Fibroblast of the aortic adventitia (primary cell): ENCODE measurements at places on chromosomes 6 and 20.

- no peak for DNase-seq
Observed at GRCh38 chr6:128918886-128919285, 35.9 kb downstream of the LAMA2 start.

DNA sequence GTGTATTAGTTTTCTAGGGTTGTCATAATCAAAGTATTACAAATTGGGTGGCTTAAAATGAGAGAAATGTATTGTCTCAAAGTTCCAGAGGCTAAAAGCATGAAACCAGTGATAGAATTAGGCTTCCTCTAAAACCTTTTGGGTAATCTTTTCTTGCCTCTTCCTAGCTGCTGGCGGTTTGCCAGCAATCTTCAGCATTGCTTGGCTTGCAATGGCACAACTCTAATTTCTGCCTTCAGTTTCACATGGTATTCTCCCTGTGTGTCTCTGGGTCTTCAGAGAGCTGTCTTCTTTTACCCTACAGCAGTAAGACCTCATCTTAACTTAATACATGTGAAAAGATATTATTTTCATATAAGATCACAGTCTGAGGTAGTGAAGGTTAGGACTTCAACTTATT is 479.1 kb upstream of the GJE1 start:
- no peak for DNase-seq

DNA sequence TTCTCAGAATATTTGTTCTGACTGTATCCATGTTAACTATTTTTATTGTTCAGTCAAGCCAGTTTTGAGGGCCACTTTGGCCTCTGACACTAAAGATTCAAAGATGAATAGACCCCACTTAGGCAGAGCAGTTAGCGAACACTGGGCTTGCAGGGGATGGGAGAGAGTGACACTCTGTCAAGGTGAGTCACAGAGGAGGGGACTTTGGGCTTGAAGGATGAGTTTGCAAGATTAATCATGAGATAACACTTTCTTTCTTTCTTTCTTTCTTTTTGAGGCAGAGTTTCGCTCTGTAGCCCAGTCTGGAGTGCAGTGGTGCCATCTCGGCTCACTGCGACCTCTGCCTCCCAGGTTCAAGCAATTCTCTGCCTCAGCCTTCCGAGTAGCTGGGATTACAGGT is 46.4 kb downstream of the SPATA2 start:
- DNase-seq: no peak

DNA sequence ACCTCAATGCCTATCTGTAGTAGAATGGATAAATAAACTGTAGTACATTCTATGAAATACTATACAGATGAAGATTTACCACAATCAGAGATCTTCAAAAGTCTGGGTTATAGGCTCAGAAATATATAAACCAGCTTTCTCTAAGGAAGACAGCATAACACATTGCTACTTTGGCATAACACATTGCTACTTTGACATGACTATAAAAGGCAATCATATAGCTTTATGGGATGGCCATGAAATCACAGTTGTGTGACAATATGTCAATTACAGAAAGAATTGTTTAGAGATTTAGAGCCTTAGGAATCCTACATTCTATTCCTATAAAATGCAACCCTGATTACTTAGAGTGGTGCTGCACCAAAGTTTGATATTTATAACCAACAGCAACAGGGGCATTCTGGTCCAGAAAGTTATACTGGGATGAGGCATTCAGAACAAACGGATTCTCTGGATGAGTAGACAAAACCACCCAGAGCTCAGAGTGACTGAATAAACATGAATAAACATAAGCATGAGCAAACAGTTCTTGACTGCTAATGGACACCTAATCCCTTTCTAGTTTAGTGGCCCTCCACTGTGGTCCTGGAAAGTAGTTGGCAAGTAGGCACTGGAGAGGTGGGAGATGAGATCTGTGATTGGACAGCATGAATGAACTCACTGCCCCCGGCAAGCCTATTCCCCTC is 12.0 kb downstream of the TTI1 start:
- DNase-seq: no peak

DNA sequence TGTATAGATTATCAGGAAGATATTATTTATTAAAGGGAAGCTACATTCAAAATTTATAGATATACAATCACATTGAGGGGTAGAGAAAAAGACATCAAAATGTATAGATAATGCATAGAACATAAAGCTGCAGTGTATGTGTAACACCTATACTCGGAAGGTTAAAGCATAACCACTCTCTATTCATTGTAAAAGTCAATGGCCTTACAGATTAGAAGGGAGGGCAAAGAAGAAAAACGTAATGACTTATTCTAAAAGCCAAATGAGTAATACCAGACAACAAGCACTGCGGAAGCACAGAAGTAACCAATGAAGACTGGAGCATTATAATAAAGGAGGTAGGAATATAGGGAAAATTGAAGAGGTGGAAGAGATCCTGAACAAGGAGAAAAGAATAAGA is 11.3 kb downstream of the HBS1L start:
- no peak for DNase-seq

DNA sequence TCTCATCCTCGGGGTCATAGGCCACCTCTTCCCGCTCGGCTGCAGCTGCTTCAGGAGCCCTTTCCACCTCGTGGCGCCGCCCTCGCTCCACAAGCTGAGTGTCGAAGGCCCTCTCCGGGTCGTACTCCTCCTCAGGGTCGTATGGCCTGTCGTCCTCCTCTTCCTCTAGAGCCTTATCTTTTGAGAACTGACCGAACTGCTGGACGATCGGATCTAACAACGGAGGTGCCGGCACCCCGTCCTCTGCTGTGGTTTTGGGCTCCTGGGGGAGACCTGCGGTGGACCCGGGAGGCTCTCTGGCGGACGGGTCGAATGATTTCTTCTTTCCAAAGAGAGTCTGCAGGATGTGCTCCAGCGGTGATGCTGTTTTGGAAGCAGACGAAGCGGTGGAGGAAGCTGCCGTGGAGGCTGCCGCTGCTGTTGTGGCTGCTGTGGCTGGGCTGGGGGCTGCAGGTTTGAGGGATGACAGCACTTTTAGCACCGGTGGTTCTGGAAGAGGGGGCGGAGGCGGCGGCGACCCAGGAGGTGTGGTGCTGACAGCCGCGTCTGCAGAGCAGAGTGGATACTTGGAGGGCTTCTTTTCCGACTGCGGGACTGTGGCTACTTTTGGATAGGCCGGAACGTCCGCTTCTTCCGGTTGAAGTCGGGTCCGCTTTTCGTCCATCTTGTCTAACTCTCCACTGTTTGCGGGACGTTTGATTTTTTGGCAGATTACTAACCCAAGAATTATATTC is 20.2 kb upstream of the TCFL5 start:
- DNase-seq: no peak

GRCh38 chr6:107819217-107819616 is 4.9 kb downstream of the SCML4 start:
- no peak for DNase-seq

DNA sequence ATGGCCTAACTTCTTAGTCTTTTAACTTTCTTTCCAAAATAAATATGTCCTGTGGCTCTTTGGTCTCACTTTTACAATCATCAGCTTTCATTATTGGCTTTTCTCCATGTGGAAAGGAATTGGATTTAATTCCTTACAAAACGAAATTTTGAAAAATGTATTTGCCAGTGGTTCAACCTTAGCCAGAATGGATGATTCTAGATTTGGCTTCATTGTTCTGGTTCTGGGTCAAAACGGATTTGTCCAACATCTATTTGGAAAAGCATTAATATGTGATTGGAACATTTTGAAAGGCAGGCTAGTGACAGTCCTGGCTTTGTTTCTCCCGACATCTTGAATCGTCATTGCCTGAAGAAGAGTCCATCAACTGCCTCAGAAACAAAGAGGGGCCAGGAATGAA is 59.2 kb downstream of the TENT5A start:
- DNase-seq: peak; percentile 12

DNA sequence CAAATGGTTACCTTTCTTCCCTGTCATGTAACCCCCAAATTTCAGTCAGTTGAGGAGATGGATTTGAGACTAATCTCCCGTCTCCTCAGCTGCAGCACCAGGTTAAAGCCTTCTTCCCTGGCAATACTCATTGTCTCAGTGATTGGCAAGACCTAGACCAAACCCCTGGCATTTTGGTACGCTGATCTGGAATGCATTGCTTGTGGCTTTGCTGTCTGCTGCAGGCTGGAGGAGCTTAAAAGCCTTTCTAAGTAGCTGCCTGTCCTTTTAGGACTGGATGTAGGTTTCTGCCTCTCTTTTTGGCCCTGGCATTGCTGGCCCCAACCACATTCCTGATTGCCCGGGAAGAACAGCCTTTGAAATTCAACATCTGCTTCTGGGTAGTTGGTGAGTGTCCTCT is 729.6 kb upstream of the GJE1 start:
- DNase-seq: no peak

GRCh38 chr20:42701948-42702347 is 487.8 kb downstream of the PTPRT start:
- DNase-seq: no peak

DNA sequence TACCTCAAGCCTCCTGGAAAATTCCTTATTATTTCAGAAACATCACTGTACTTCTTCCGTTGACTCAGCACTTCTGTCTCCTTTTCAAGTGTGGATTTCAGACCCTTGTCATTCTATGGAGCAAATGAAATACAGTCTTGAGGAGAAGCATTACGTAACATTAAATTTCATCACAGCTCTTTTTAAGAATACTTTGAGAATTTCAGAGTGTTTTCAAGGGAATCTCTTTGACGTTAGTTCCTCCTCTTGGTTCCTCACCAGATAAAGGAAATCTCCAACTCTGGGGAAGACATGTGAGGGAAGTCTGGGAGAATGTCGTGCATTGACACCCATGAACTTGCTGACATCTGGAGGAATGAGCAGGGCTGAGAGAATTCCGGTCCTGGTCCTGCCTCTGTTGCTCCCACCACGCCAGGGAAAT is 32.3 kb downstream of the UST start:
- peak; percentile 75 for DNase-seq

GRCh38 chr20:63248835-63249591 is 5.2 kb downstream of the NKAIN4 start:
- DNase-seq: no peak

GRCh38 chr6:142313284-142313683 is 11.5 kb downstream of the ADGRG6 start:
- DNase-seq: peak; percentile 72

GRCh38 chr6:19492636-19493405 is 344.3 kb upstream of the ID4 start:
- DNase-seq: peak; percentile 5

DNA sequence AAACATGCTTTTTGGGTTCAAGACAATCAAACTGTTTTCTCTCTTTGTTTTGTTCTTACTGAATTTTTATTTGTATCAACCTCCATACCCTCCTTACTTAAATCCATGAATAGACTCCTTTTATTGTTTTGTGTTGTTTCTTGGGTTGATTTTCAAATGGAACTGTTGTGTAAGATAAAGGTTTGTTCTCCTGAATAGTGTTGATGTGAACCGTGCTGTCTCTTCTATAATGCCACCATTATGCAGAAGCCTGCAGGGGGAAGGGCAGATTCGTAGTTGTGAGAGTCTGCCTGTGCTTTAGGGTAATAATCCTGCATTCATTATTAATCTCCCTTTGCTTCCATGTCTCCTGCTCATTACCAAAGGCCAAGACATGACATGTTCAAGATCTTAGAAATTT is 105.9 kb downstream of the CDKAL1 start:
- no peak for DNase-seq

DNA sequence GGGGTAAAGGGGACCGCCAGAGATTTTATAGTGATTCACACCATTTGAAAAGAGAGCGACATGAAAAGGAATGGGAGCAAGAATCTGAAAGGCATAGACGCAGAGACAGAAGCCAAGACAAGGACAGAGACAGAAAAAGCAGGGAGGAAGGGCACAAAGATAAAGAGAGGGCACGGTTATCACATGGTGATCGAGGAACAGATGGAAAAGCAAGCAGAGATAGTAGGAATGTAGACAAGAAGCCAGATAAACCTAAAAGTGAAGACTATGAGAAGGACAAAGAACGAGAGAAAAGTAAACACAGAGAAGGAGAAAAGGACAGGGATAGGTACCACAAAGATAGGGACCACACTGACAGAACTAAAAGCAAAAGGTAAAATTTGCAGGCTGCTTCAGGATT is 77.7 kb downstream of the PHF3 start:
- no peak for DNase-seq

DNA sequence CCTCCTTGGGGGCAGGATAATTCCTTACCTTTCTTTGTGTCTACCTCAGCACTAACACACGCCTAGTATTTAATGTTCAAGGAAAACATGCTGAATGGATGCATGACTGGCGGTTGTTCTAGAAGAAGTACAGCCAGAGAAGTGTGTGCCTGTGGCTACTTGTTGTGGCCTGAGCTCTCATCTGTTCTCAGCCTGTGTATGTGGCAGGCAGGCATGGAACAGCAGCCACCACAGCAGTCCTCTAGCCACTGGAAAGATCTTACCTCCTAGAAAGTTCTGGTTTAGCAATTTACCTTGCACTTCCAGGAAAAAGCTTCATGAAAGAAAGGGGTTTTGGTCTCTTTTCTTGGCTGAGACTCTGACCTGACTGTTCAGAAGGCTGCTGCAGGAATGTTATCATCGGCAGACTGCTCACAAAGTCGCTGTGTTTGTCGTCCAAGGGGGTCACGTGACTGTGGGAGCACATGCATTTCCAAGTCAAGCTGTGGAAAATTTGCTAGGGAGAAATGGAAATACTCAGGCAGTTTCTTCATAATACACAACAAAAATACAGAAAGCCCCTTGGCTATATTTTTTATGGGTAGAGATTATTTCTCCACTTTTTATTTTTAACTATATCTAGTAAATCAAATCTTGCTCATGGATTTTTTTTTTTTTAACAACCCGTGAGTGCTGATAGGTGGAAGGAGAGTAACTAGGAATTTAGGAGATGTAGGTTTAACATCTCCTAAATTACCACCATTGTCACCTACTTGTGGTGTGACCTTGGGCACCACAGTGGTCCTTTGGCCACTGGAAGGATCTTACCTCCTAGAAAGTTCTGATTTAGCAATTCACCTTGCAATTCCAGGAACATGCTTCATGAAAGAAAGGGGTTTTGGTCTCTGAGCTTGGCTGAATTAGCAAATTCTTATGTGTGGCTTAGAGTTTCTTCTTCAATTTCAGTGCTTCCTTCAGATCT is 110.8 kb upstream of the GPR6 start:
- DNase-seq: peak; percentile 47

- no peak for DNase-seq
Observed at GRCh38 chr20:15364781-15365180, 1027.4 kb upstream of the FLRT3 start.

GRCh38 chr6:57256541-57256940 is 34.4 kb upstream of the RAB23 start:
- DNase-seq: peak; percentile 51

DNA sequence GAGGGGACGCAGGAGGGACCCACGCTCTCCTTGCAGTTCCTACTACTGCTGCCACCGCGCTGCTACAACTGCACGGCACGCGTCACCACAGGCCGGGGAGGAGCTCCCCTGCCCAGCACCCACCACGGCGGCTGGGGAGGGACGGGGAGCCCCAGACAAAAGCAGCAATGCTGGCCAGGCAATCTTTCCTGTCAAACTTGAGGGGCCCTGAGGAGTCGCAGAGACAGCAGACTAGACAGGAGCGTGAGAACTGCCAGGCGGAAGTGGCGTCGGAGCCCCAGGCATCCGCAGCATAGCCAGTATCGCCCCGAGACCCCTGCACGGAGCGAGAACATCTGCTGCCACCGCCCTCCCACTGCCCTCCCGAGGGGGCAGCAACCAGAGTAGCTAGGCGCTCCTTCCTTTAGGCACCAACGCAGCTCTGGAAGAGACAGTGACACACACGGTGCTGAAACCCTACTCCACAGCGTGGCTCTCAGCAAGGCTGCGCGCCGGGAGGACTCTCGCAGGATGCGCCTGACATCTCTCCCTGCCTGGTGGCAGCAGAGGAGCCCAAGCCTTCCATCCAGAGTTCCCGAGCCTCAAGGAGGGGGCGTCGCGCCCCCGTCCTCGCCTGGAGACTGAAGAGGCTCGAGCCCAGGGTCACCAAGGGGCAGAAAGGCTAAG is 2.2 kb downstream of the TAF4 start:
- peak; percentile 12 for DNase-seq

GRCh38 chr6:56787209-56787608 is 144.5 kb upstream of the DST start:
- no peak for DNase-seq
